ENCODE measurements at places on chromosomes 5 and 9. TPM values are rescaled to one million over a fixed set of nuclear protein-coding genes. Genes with fewer than 3 reads are reported as not detected.
A peak's percentile ranks its signal among the peaks of the same experiment; 100 is the strongest.

SLC30A5 gene
- total RNA-seq = 37.0 TPM

DNA sequence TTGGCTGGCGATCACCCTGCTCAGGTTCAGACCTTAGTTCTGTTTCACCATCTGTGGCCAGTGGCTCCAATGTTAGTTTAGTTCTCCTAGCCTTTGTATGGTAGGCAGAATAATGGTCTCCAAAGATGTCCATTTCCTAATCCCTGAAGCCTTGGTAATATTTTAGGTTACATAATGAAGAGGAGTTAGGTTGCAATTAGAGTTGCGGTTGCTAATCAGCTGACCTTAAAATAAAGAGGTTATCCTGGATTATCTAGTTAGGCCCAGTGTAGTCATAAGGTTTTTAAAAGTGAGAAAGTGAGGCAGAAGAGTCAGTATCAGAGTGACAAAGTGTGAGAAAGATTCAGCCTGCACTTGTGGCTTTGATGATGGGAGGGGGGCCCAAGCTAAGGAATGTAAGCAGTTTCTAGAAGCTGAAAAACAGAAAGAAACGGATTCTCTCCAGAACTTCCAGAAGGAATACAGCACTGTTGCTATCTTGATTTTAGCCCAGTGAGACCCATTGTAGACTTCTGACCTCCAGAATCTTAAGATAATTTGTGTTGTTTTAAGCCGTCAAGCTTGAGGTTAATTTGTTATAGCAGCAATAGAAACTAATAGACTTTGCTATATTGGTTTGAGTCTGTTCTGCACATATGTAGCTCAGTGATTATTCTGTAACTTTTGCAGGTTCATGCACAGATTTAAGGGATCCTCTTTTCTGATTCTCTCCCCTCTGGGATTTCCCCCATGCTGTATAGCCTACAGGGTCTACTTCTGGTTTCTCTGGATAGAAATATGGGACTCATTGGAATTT lies 21.6 kb downstream of the LNPEP start:
- peak overlapping the region; percentile 88 for H3K27ac ChIP-seq
- H3K36me3 ChIP-seq = peaks cover 6% of the 10 kb centered on the region
- peak; percentile 64 for DNase-seq
- H3K4me3 ChIP-seq = peak overlapping the region; percentile 83
- H3K4me1 ChIP-seq = peaks cover 86% of the 10 kb centered on the region

HAUS6 gene
- total RNA-seq = 32.8 TPM

DNA sequence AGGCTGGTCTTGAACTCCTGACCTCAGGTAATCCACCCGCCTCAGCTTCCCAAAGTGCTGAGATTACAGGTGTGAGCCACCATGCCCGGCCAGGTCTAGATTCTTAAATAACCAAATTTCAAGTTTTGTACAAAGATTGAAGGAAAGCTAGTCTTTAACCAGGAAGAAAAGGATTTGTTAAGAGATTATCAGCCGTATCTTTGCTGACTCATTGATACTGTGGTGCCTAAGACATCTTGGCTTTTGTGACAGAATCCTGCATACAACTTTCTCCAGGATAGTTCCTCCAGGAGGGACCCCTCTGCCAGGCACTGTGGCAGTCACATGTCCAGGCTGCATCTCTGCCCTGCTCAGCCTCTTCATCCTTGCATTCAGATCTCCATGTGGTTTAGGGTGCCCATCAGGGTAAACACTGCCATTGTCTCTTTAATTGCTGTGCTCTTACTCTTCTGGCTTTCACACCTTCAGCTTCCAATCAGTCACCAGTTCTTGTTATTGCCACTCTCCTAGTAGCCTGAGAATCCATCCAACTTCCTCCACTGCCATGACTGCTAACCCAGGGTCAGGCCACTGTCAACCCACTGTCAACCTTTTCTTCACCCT lies 10.0 kb downstream of the MAP3K1 start:
- H3K4me1 ChIP-seq = peaks cover 81% of the 10 kb centered on the region
- no peaks in the 10 kb centered on the region for H3K27me3 ChIP-seq
- no peak overlapping the region for H3K4me3 ChIP-seq

GRCh38 chr9:4713849-4714248 lies 27.2 kb downstream of the AK3 start:
- H3K4me1 ChIP-seq = no peaks in the 10 kb centered on the region
- no peak for DNase-seq
- peak overlapping the region; percentile 1 for H3K27ac ChIP-seq
- H3K4me3 ChIP-seq = no peak overlapping the region
- peaks cover 17% of the 10 kb centered on the region for H3K36me3 ChIP-seq

GABBR2 gene
- not detected for total RNA-seq

DNA sequence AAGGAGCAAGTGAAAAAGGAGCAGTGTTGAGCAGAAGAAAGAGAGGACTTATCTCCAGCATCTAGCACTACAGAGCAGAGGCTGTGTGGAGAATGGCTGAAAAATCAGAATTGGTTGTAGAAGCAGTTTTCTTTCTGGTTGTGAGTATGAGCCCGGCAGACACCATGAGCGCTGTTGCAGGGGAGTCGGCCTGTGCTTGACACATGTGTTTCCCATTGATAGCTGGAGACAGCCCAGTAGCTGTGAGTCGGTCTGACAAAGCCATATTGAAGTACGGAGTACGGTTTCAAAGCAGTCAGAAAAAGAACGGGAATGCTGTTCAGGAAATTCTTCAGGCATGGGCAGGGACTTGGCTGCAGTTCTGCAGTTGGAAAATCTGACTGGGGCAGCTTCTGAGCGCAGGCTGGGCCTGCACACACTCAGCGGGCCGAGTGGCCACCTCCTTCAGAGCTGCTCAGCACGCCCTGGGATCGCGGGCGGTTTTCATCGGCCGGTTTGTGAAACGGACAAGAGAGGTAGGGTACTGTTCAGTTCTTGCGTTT lies at the start of gene SGCD:
Gene SGCD, plus strand, starts transcription at position 447 of the 542 bp plus-strand sequence.
- no peak within 1 kb of the TSS for H3K27ac ChIP-seq
- peaks cover 32% of the 10 kb centered on the region for H3K27me3 ChIP-seq
- no peaks in the 10 kb centered on the region for H3K4me1 ChIP-seq
- H3K36me3 ChIP-seq = no peaks in the 10 kb centered on the region
- DNase-seq = no peak

SPINK1 gene
- not detected for total RNA-seq

DNA sequence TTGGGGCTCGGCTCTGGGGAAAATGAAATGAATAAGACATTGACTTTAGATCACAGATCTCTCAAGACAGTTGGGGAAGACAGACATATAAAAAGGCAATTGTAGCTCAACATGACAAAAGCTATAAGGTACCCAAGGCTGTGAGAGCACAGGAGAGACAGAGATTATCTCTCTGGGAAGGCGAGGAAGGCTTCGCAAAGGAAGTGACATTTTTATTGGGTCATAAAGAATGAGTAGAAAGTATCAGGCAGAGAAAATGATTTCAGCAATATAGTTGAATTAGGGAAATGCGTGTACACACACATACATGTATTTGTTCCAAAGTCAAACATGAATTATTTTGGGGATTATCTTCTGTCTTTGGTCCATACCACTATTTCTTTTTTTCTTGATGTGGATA lies 381.8 kb upstream of the ADAMTSL1 start:
- no peaks in the 10 kb centered on the region for H3K27me3 ChIP-seq
- no peaks in the 10 kb centered on the region for H3K36me3 ChIP-seq
- DNase-seq = no peak
- no peak overlapping the region for H3K4me3 ChIP-seq

SPINK4 gene
- not detected for total RNA-seq

GRCh38 chr5:152270096-152270495 lies 135.0 kb downstream of the NMUR2 start:
- no peak for DNase-seq
- no peaks in the 10 kb centered on the region for H3K4me1 ChIP-seq
- H3K27ac ChIP-seq = no peak overlapping the region

GRCh38 chr9:4550777-4551484 lies 60.7 kb downstream of the SLC1A1 start:
- H3K27ac ChIP-seq = no peak overlapping the region
- no peaks in the 10 kb centered on the region for H3K27me3 ChIP-seq
- peaks cover 45% of the 10 kb centered on the region for H3K4me1 ChIP-seq
- no peak for DNase-seq
- H3K4me3 ChIP-seq = no peak overlapping the region
- no peaks in the 10 kb centered on the region for H3K36me3 ChIP-seq

DNA sequence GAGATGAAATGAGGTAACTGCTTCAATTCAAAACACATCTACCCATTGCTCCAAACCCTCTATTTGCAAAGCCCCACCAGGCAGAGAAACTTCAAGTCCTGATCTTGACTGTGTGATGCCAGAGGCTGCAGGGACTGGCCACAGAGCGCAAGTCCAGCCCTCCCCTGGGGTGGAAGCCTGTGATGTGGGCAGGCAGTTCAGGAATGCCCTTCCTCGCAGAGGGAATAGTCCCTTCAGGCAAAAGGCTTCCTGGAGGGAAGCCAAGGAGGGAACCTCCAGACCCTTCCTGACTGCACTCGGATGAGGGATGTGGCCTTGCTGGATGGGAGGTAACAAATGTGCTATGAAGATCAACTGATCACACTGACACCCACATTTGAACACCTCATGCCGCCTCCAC lies 131.2 kb downstream of the SLIT3 start:
- no peak for DNase-seq
- H3K36me3 ChIP-seq = no peaks in the 10 kb centered on the region

- no peaks in the 10 kb centered on the region for H3K36me3 ChIP-seq
- H3K27ac ChIP-seq = no peak overlapping the region
- H3K4me3 ChIP-seq = no peak overlapping the region
- DNase-seq = no peak
- H3K4me1 ChIP-seq = peaks cover 19% of the 10 kb centered on the region
- peaks cover 25% of the 10 kb centered on the region for H3K27me3 ChIP-seq
These were observed 30.9 kb downstream of the DMRT3 start for GRCh38 chr9:1007312-1007711.

OXCT1 gene
- 58.7 TPM for total RNA-seq

DNA sequence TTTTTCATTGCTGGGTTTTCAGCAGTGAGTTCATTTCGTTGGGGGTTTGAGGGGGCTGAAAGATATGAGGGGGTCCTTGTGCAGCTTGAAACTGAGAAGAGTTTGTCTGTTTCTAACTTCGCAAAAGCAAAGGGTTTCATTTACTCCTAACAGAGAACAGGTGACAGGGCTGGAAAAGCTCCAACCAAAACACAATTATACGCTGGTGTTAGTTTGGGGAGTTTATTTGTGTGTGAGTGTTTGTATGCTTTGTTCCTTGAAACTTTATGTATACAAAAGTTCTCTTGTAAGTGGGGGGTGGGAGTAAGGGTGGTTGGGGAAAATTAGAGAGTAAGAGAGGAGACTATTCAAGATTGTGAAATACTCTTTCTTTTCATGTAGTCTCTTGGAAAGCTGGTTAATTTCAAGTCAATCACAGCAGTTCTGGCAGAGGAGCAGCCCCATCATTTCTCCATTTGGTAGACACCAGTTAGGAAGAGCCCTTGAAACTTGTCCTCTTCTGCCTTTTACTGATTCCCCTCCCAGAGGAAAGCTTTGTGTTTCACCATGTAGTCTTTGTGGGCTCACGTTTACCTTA lies 881 bp downstream of the TNFAIP8 start:
- peaks cover 38% of the 10 kb centered on the region for H3K36me3 ChIP-seq
- H3K27me3 ChIP-seq = no peaks in the 10 kb centered on the region
- DNase-seq = no peak

DNA sequence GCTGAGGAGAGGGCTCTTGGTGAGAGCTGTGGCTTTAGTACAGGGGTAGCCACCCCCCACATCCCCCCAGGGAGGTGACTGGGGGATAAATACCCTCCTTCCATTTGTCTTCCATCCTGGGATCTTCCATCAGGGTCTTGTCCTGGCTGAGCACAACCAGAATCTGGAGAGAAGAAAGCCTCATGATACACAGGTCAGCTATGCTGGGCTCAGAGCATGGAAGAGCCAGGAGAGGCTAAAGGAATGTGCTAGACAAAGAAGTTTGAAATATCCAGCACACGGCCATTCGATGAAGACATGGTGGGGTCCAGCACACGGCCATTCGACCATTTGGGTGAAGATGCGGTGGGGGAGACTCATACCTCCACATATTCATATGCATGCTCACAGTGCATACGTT lies 30.0 kb downstream of the ROPN1L start:
- no peak for DNase-seq
- no peak overlapping the region for H3K27ac ChIP-seq
- no peak overlapping the region for H3K4me3 ChIP-seq

SKP1 gene
- total RNA-seq = 201 TPM

- H3K4me3 ChIP-seq = no peak overlapping the region
- no peak for DNase-seq
- no peaks in the 10 kb centered on the region for H3K27me3 ChIP-seq
- H3K36me3 ChIP-seq = no peaks in the 10 kb centered on the region
These were observed 33.1 kb upstream of the MYOT start for GRCh38 chr5:137834498-137835049.

CCDC171 gene
- 6.0 TPM for total RNA-seq

DNA sequence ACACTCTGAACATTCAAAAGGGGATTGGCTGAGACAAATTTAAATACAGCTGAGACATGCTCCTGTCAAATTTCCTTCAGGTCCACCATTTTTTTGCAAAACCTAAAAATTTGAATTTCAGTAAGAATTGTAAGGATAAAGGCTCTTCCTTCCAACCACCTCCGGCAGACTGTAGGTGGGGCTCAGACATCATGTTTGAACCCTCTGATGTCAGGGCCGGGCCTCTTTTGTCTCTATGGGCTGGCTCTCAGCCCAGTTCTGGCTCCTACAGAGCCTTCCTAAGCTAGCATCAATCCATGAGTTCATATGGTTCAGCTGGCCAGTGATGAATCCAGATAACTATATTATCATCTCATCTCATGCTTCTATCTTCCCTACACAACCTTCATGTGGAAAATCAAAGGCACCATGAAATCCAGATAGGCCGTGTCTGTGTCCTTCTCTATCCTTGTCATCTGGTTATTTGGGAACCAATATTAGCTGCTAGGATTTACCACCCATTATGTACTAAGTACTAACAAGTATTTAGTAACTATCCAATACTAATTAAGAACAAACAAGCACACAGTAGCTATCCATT lies 44.2 kb downstream of the NIPSNAP3B start:
- no peak overlapping the region for H3K27ac ChIP-seq
- no peaks in the 10 kb centered on the region for H3K4me1 ChIP-seq
- no peak overlapping the region for H3K4me3 ChIP-seq
- DNase-seq = no peak

DNA sequence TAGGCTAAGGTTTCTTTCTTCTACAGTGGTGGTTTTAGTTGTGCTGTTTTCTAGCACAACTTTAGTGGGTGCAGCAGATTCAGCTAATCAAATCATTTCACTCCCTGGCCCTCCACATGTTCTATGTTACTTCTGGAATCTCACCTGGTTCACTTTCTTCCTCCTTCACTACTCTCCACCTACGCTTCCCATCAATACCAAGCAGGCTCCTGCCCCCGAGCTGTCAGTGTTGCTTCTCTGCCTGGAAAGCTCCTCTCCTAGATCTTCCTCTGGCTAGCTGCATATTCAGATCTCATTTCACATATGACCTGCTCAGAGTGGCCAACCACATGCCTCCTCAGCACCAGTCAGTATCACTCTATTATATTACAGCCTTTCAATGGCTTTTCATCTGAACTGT lies 19.6 kb upstream of the GABRB2 start:
- H3K27me3 ChIP-seq = no peaks in the 10 kb centered on the region
- H3K27ac ChIP-seq = no peak overlapping the region
